ENCODE measurements at places on chromosomes 11 and 22.

DNA sequence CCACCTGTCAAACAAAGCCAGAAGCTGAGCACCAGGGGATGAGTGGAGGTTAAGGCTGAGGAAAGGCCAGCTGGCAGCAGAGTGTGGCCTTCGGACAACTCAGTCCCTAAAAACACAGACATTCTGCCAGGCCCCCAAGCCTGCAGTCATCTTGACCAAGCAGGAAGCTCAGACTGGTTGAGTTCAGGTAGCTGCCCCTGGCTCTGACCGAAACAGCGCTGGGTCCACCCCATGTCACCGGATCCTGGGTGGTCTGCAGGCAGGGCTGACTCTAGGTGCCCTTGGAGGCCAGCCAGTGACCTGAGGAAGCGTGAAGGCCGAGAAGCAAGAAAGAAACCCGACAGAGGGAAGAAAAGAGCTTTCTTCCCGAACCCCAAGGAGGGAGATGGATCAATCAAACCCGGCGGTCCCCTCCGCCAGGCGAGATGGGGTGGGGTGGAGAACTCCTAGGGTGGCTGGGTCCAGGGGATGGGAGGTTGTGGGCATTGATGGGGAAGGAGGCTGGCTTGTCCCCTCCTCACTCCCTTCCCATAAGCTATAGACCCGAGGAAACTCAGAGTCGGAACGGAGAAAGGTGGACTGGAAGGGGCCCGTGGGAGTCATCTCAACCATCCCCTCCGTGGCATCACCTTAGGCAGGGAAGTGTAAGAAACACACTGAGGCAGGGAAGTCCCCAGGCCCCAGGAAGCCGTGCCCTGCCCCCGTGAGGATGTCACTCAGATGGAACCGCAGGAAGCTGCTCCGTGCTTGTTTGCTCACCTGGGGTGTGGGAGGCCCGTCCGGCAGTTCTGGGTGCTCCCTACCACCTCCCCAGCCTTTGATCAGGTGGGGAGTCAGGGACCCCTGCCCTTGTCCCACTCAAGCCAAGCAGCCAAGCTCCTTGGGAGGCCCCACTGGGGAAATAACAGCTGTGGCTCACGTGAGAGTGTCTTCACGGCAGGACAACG lies 11.7 kb downstream of the CXCR5 start:
- no peak for DNase-seq

- DNase-seq, result no peak
Measured at GRCh38 chr11:123065621-123066020, 3.7 kb upstream of the HSPA8 start.

- no peak for DNase-seq
Measured at GRCh38 chr11:128533472-128533871, 53.9 kb downstream of the ETS1 start.

- no peak for DNase-seq
Measured at GRCh38 chr11:92852229-92852628, 117.2 kb upstream of the MTNR1B start.

- peak; percentile 43 for DNase-seq
Measured at GRCh38 chr11:8080069-8080670, 841 bp upstream of the TUB start.

- DNase-seq, result no peak
Measured at GRCh38 chr11:114040706-114041211, 18.8 kb upstream of the ZBTB16 start.

DNA sequence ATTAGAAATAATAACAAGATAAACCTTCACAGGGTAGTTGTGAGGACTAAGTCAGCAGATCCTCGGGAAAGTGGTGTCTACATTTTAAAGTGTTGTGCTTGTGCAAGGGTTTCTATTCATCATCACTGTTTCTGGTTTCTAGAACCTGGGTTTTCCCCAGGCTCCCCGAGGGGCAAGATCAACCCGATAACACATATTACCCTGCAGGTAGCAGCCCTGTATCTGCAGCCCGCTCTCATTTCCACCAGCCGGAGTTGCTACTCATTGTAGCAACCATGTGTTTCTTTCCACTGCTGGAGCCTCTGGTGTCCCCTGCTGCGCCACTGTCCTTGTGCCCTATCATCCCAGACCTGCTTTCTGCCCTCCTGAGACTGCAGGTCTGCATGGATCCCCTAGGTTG lies 67.0 kb downstream of the MIAT start:
- DNase-seq, result no peak

DNA sequence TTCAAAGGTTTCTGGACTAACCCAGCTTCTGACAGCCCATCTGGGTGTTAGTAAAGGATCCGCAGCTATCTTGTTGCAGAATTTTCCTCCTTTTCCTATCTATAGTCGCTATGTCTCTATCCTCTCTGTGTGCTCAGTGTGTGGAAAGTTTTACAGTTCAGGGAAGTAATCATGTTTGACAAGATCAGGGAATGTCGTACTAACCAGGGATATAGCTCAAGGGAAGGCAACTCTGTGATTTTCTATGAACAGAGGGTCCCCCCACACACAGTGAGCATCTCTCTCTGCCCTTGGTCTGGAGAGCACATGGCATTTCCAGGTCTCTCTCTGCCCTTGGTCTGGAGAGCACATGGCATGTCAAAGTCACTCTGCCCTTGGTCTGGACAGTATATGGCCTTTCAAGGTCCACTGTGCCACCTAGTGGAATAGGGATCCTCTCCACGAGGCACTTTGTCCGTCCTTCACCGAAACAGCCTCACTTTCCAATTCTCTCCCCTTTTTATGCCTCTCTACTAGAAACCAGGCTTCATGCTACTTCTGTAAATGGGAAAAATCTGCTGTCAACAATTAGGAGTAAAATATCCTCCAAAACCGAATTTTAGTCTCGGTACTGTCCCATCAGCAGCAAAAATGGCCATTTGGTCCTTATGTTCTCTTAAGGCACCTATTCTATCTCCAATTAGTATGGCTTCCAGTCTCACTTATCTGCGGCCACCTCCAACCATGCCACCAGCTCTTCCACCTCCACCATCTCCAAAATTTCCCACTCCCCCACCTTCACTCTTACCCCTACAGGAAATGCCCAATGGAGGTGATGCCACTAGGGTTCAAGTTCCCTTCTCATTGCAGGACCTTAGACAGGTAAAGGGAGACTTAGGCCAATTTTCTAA lies 88.7 kb downstream of the IGLL5 start:
- no peak for DNase-seq

DNA sequence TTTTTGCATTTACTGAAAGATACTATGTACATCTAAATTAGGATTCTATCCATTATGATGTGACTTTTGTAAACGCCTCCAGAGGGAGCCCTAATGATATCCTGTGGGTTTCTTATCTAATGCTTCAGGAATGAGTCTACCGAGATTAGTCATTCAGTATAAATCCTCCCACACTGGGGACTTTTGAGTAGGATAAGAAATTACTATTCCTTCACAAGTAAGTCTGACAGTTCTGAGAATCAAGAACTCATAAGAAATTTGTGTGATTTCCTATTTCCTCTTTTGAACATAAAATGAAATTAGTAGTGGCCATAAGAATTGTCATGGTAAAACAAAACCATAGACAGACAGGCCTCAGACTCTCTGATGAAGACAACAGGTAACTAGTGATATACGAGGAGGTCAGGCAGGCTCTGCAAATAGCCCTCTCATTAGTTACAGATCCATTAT lies 10.0 kb upstream of the OR5M1 start:
- DNase-seq, result no peak

GRCh38 chr11:7688238-7688826 lies 15.0 kb upstream of the CYB5R2 start:
- peak; percentile 64 for DNase-seq
